Breast epithelium (tissue), 4 donors: ENCODE measurements at places on chromosomes 5 and 9.

DNA sequence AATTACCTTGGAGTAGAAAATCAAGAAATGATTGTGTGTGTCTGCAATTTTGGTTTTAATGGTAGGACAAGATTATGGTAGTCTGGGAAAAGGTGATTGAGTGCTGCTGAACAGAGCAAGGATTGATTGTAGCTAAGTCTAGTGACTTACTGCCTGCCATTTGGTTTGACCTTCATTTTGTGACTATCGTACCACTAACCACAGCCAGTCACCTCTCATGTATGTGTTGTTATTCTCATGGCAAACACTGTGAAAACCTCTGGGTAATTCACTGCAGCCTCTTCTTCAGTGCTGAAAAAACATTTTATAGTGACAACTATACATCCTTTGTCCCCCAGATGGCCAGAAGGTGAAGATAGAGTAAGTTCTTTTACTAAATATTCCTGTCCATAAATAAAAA is 37.5 kb downstream of the CTNNA1 start:
- no peak for DNase-seq

DNA sequence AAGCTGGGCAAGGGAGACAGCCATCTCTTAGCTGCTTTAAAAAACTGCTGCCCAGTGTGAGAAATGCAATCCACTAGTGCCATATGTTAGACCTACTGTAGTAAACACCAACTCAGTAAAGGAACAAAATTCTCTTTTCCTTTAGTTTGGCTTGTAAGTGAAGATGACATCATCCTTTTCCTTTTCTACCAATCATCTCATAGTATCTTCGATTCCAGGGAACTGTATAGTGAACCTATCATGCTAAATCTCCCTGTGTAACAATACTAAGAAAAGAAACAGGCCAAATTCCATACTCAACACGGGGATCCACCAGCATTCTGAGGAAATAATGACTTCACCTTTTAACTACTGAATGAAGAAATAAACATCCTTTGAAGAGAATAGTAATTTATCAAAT is 100.1 kb downstream of the RAPGEF6 start:
- no peak for DNase-seq

DNA sequence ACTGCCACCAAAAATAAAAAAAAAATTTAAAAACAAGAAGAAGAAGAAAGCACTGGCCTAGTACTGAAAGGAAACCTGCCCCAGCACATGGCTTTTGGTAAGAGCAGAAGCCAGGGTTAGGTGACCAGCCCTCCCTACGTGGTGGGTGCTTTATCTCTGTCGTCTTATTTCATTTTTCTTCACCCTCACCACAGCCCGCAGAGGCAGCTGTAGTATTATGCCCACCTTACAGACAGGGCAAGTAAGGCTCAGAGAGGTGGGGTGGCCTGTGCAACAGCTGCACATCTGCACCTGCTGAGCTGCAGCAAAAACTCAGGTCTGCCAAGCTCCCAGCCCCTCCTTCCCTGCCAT is 140.8 kb upstream of the LMX1B start:
- no peak for DNase-seq

- DNase-seq = no peak
Observed at GRCh38 chr5:1963941-1964451, 81.3 kb upstream of the IRX4 start.

DNA sequence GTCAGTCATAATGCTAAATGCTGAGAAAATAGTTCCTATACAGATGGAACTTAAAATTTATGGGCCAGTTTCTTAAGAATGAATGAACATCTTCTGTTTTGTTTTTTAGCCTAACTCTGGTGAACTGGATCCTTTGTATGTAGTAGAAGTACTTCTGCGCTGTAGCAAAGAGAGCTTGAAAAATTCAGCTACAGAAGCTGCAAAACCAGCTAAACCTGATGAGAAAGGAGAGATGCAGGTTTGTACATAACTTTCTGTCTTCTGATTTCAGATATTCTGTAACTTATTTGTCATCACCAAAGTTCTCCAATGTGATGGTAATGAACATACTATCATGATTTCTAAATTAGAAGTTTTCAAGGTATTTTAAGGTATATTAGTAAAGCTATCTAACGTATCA is 80.1 kb downstream of the MTREX start:
- no peak for DNase-seq

DNA sequence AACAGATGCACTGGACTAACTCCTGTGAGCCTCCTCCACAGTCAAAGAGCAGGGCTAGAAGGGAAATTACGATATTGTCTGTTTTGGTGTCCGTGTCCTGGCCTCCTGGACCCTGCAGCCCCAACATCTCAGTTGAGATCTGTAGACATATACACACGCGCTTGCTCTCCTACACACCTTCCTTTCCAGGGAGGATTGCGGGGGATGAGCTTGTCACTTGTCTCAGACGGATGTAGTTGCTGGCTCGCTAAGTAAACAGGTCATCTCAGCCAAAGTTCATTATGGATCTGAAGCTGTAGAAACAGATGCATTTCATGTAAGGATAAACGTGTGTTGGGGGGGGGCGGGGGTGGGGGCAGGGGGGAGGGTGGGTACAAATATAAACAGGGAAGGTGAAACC is 549.3 kb downstream of the CCDC171 start:
- no peak for DNase-seq

GRCh38 chr5:76175821-76176403 is 92.7 kb downstream of the SV2C start:
- no peak for DNase-seq

DNA sequence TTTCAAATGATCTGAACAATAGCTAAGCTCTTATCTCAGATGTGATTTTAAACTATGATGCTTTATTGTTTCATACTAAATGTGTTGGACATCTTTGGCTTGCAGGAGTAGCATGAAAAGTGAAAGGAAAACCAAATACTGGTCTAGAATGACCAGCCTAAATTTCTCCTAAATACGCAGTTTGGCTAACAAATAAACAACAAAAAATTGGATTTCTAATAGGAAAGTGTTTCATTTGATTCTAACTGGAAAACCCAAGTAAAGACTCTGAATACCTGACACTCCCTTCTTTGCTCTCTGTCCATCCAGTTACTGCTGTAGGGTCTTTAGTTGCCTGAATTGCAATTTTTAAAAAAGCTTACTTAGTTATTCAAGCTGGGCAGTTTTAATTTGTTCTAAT is 111.7 kb upstream of the ACOT12 start:
- DNase-seq = no peak

DNA sequence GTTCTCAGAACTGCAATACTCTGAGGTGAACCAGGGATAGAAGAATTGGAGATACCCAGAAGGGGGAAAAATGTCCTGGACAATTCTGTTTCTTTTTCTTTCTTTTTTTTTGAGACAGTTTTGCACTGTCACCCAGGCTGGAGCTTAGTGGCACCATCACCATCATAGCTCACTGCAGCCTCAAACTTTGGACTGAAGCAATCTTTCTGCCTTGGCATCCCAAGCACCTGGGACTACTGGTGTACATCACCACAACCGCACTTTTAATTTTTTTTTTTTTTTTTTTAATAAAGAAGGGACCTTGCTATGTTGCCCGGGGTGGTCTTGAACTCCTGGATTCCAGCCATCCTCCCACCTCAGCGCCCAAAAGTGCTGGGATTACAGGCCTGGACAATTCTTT is 1.9 kb downstream of the EMB start:
- DNase-seq = no peak

- no peak for DNase-seq
Observed at GRCh38 chr5:37886242-37886905, 46.5 kb upstream of the GDNF start.

DNA sequence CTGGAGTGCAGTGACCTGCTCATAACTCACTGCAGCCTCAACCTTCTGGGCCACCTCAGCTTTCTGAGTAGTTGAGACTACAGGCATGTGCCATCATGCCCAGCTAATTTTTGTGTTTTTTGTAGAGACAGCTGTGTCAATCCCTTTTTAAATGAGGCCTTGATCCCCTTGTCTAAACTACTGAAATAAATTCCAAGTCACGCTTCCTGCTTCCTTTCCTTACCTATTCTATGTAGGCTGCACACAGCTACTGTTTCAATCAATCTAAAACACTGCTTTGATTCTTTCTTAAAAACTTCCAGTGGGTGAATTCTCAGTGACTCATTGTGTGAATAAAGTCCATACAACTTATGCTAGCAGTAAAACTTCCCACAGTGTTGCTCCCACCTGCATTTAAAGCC is 2.9 kb upstream of the C7 start:
- DNase-seq = no peak

- no peak for DNase-seq
Observed at GRCh38 chr5:54257366-54258118, 52.8 kb downstream of the ARL15 start.

DNA sequence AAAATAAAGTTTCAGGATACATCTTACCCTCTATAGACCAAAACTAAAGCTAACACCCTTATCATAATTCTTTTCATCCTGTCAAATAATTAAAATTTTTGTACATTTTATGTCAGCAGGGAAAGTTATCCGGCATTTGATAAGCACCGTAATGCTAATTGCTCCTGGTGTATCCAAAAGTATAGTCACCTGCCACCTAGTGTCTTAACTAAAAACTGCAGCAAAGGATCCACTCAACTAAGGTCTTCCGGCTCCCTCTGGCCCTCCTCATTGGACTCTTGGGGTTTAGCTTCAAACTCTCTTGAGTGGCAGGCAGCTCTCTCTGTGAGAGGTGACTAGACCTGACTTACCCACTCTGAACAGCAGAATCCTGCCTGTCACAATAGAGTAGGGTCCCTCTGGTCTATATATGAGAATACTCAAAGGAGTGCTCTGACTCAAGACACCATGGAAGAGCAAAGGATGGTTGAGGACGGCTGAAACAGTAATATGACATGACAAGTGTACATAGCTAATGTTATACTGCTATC is 60.4 kb upstream of the CAST start:
- DNase-seq = no peak

GRCh38 chr5:137734962-137735554 is 831 bp downstream of the KLHL3 start:
- DNase-seq = no peak

GRCh38 chr9:121720311-121721057 is 69.0 kb downstream of the DAB2IP start:
- no peak for DNase-seq

- DNase-seq = no peak
Observed at GRCh38 chr5:169385636-169386035, 84.7 kb upstream of the SLIT3 start.

DNA sequence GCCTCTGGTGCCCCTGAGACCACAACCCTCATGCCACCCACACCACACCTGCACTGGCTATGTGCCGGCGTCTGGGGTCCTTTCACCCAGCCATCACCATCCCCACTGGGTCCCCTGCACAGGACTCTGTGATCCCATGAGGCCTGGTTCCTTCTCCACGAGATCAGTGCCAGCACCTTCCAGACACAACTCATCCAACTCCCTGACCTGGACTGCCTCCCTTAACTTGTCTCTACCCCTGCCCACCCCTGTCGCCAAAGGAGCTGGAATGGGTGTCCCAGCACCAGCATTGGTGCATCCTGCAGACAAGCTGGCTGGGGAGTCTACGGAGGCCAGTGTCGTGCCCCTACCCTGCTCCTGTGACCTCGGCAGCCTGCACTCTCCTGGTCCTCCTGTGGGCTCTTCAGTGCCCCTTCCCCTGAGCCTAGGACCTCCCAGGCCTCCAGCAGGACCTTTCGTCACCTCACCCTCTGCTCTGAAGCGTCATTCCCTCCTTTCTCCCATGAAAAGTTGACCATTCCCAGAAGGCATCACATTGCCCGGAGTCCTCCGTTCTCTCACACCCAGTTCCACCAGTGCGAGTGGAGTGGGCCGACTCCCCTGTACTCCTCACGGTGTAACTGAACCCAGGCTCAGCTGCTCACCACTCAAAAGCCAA is 87.7 kb downstream of the NSUN2 start:
- DNase-seq = no peak

DNA sequence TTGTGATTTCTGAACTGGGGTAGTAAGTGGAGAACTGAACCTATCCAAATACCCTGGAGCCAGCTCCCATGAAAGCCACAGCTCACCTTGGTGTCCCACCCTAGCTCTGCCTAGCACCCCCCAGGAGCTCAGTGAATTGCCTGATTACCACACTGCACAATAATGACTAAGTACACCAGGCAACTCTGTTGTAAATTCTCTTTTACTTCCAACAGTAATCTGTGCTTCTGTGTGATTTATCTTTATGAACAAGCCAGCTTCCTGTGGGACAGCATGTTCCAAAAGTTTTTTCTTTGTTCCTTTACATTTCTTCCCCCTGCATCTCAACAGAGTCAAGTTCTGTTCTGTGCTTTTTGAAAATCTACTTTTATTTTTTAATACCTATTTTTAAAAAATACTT is 22.1 kb upstream of the GRPEL2 start:
- DNase-seq = no peak

- DNase-seq = no peak
Observed at GRCh38 chr5:83001796-83002381, 75.3 kb downstream of the TMEM167A start.

- DNase-seq = no peak
Observed at GRCh38 chr5:103539376-103540330, 22.9 kb downstream of the NUDT12 start.

GRCh38 chr9:477193-477592 is 262.5 kb downstream of the DOCK8 start:
- DNase-seq = no peak

- DNase-seq = no peak
Observed at GRCh38 chr9:95491543-95492320, 25.0 kb downstream of the PTCH1 start.

GRCh38 chr5:149675610-149676201 is 54.4 kb upstream of the PPARGC1B start:
- DNase-seq = no peak

GRCh38 chr9:80509358-80509757 is 937.6 kb downstream of the TLE4 start:
- DNase-seq = no peak

DNA sequence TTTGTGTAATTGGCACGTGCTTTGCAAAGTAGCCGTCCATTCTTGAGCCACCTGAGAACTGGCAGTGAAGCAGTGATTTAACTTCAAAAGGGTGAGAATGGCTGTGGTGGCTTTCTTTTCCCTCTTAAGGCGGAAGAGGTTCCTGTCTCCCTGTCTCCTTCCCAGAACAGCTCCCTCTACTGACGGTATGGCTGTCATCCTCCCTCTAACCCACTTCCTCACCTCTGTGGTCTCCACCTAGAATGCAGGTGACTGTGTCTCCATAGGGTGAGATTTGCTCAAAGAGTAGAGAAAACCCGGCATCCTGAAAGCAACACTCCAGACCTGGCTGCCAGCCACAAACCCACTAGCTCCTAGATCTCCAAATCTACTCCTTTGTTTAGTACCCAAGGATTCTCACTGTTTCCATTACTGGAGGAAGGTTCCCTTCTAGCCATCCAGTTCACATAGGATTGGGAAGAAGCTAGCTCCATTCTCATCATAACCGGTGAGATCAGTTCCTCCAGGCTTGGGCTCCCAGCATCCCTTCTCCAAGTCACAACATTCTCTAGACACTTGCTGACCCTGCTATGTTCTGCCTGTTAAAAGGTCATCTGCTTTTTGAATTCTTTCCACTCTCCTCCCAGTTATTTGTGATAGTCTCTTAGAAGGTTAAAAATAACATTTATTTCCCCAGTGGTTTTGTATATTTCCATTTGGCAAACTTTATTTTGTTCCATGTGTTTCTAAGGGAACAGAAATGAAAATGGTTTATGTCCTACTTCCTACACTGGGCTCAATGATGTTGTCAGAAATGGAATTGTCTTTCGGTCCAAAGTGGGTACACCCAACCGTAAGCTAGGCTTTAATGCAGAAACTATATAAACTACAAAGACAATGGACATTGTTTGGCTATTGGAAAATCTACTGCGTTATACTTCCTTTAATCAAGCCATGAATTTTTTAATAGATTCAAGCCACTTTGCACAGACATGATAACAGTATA is 269.4 kb downstream of the CWC27 start:
- DNase-seq = no peak

GRCh38 chr5:149002761-149003689 is 59.8 kb downstream of the SH3TC2 start:
- DNase-seq = no peak
